Activated CD4-positive, alpha-beta T cell treated with anti-CD3 and anti-CD28 coated beads for 36 hours (primary cell): ENCODE measurements at places on chromosomes 3 and 15.

DNA sequence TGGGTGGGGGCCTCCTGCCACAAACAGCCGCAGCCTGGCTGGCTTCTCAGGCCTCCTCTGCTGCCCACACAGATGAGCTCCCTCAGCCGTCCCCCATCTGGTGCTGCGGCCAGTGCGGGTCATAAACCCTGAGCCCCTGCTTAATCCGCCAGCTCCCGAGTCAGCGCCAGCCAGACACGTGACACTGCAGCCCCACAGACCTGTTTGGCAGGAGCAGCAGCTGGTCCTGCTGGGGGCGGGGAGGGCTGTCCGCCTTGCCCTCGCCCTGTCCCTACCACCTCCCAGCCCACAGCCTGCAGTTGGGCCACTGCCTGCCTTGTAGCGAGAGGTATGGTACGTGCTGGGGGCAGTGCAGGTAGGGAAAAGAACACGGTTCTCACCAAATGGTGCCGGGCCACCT, 86.2 kb downstream of the IQSEC1 start:
- H3K27me3 ChIP-seq = no peaks in the 10 kb centered on the region
- H3K4me3 ChIP-seq = no peak overlapping the region
- peaks cover 36% of the 10 kb centered on the region for H3K4me1 ChIP-seq
- H3K36me3 ChIP-seq = peaks cover 3% of the 10 kb centered on the region

DNA sequence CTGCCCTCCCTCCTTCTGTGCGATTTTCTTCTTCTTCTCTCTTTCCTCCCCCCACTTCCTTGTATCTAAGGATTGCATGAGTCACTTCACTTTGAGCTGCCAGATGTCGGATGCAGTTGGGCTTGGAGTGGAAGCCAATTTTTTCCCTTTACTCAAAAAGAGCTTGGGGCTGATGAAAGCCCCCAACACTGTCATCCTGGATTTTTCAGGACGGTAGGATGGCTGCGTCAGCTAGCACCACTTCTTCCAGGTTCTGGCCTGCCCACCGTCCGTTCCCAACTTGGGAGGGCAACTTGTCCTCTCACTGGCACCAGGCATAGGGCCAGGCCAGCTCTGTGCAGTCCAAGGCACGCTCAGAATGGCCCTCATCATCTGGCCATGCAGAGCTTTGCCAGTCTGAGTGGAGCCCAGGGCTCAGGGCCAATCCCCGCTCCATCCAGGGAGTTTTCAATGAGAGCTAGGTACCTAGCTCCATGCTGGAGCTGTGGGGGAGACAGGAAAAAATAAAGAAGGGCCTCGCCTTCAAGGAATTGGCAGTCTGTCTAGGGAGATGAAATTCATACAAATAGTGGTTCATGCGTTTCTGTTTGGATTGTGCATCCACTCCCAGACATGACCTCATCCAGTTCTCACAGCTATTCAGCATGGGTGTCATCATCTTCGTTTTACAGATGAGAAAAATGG, 47.7 kb upstream of the INSYN1 start:
- no peak overlapping the region for H3K27ac ChIP-seq
- H3K36me3 ChIP-seq = no peaks in the 10 kb centered on the region
- H3K27me3 ChIP-seq = peaks cover 3% of the 10 kb centered on the region
- DNase-seq = no peak
- H3K4me3 ChIP-seq = no peak overlapping the region
- H3K4me1 ChIP-seq = no peaks in the 10 kb centered on the region

- peaks cover 9% of the 10 kb centered on the region for H3K27me3 ChIP-seq
- no peaks in the 10 kb centered on the region for H3K36me3 ChIP-seq
- H3K27ac ChIP-seq = no peak overlapping the region
- H3K4me1 ChIP-seq = no peaks in the 10 kb centered on the region
- no peak for DNase-seq
These were observed 10.1 kb upstream of the C3orf22 start for GRCh38 chr3:126568776-126569342.

- peaks cover 26% of the 10 kb centered on the region for H3K4me1 ChIP-seq
- H3K36me3 ChIP-seq = peaks cover 43% of the 10 kb centered on the region
- H3K27ac ChIP-seq = peak overlapping the region; percentile 100
- H3K27me3 ChIP-seq = no peaks in the 10 kb centered on the region
- peak overlapping the region; percentile 100 for H3K4me3 ChIP-seq
These were observed 777 bp upstream of the EIF4A2 start for GRCh38 chr3:186782542-186783057.

DNA sequence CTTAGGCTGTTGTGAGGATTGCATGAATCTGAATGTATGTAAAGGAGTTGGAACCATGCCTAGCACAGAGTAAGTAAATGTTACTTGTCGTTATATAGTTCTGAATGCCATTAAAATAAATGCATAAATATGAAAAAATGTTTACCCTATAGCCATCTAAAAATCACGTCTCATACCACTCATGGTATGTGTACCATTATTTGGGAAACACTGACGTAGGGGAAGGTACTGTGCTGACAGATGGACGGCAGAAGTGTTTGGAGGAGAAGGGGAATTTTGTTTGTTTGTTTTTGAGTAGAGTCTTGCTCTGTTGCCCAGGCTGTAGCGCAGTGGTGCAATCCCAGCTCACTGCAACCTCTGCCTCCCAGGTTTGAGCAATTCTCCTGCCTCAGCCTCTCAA, 30.5 kb upstream of the PDZRN3 start:
- no peaks in the 10 kb centered on the region for H3K27me3 ChIP-seq
- H3K36me3 ChIP-seq = no peaks in the 10 kb centered on the region
- no peak overlapping the region for H3K4me3 ChIP-seq
- H3K4me1 ChIP-seq = no peaks in the 10 kb centered on the region
- DNase-seq = no peak

GRCh38 chr3:140898340-140899180, 43.1 kb upstream of the SLC25A36 start:
- no peaks in the 10 kb centered on the region for H3K4me1 ChIP-seq
- no peak overlapping the region for H3K4me3 ChIP-seq
- peak; percentile 11 for DNase-seq
- H3K36me3 ChIP-seq = no peaks in the 10 kb centered on the region
- no peak overlapping the region for H3K27ac ChIP-seq

GRCh38 chr3:120983321-120983665, 75.3 kb downstream of the STXBP5L start:
- H3K36me3 ChIP-seq = no peaks in the 10 kb centered on the region
- DNase-seq = no peak
- peaks cover 4% of the 10 kb centered on the region for H3K27me3 ChIP-seq
- no peak overlapping the region for H3K4me3 ChIP-seq
- H3K4me1 ChIP-seq = no peaks in the 10 kb centered on the region

DNA sequence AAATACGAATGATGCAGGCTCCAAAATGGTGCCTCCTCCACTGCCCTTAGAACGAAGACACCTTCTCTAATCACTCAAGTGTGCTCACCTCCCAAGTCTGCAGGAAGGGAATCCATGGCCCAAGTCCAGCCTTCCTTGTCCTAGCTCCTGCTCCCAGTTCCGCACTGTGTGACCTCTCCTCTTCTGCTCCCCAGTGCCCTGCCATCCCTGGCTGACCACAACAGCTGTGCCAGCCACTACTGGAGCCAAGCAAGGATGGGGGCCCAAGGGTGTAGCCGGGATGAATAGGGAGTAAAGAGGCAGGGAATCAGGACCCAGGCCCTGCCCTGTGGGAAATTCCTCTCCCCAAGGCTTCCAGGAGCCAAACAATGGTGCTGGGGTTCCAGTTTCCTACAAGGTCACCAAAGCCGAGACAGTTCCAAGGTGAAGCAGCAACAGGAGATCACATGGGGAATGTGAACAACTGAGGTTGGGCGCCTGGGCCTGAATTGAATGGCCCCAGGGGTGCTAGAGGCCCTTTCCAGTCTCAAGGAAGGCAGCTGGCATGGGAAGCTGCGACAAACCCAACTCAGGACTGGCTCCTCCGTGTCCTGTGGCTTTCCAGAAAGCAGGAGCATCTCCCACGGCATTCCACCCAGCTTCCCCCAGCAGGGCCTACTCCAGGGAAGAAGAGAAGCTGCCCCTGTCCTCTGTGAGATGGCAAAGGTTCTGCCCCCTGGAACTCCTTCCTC, 20.2 kb downstream of the SEMA7A start:
- H3K4me1 ChIP-seq = peaks cover 7% of the 10 kb centered on the region
- no peak for DNase-seq
- no peak overlapping the region for H3K4me3 ChIP-seq
- H3K27ac ChIP-seq = no peak overlapping the region

- H3K4me3 ChIP-seq = no peak within 1 kb of the TSS
- H3K27me3 ChIP-seq = peaks cover 45% of the 10 kb centered on the region
- no peaks in the 10 kb centered on the region for H3K36me3 ChIP-seq
- no peak within 1 kb of the TSS for H3K27ac ChIP-seq
These were observed at the start of gene CLSTN2 for GRCh38 chr3:139935016-139935865. Gene CLSTN2 (plus strand): TSS chr3:139935185.

DNA sequence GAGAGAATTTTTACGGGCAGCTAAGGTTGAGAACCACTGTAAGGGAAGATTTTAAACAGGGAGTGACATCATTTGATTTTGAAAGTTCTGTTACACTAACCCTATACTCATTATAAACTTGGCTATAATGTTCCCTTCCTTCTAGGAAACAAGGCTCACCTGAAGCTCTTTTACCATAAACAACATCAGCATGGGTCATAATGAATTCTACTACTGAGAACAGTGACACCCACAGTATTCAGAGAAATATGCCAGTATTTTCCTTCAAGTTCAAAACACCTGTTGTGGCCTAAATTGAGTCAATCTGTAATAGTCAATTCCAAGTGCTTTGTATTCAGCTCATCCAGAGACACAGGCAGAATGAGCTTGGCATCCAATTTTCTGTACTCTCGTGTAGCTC, 175.3 kb upstream of the STT3B start:
- no peak for DNase-seq
- no peak overlapping the region for H3K4me3 ChIP-seq
- H3K27me3 ChIP-seq = no peaks in the 10 kb centered on the region

DNA sequence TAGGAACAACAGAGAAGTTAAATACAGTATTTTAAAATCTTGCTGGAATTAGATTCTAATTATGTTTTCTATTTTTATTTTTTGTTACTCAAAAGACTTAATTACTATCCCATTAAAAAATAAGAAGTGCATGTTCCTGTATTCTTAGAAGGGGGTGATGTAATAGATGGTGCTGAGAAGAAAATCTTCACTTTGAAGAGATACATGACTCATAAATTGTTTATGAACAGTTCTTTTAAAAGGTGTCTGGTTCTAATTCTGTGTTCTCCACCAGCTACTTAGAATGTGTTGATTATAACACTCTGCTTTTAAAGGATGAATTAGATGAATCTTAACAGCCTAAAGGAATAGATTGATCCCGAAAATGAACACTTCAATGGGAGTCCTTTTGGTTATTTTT, 8.2 kb downstream of the RCN2 start:
- H3K4me3 ChIP-seq = no peak overlapping the region
- no peak for DNase-seq
- peaks cover 24% of the 10 kb centered on the region for H3K36me3 ChIP-seq
- no peaks in the 10 kb centered on the region for H3K27me3 ChIP-seq

GRCh38 chr3:38723569-38724391, 74.3 kb upstream of the SCN5A start:
- H3K36me3 ChIP-seq = no peaks in the 10 kb centered on the region
- no peak overlapping the region for H3K27ac ChIP-seq
- no peak for DNase-seq
- no peak overlapping the region for H3K4me3 ChIP-seq
- H3K4me1 ChIP-seq = no peaks in the 10 kb centered on the region

GRCh38 chr3:168839653-168840052, 743.9 kb upstream of the GOLIM4 start:
- no peak overlapping the region for H3K4me3 ChIP-seq
- DNase-seq = no peak
- H3K36me3 ChIP-seq = no peaks in the 10 kb centered on the region

- no peak overlapping the region for H3K27ac ChIP-seq
- no peak overlapping the region for H3K4me3 ChIP-seq
- DNase-seq = no peak
- no peaks in the 10 kb centered on the region for H3K27me3 ChIP-seq
- H3K36me3 ChIP-seq = no peaks in the 10 kb centered on the region
- peaks cover 10% of the 10 kb centered on the region for H3K4me1 ChIP-seq
These were observed 84.7 kb downstream of the NCEH1 start for GRCh38 chr3:172626021-172626640.

DNA sequence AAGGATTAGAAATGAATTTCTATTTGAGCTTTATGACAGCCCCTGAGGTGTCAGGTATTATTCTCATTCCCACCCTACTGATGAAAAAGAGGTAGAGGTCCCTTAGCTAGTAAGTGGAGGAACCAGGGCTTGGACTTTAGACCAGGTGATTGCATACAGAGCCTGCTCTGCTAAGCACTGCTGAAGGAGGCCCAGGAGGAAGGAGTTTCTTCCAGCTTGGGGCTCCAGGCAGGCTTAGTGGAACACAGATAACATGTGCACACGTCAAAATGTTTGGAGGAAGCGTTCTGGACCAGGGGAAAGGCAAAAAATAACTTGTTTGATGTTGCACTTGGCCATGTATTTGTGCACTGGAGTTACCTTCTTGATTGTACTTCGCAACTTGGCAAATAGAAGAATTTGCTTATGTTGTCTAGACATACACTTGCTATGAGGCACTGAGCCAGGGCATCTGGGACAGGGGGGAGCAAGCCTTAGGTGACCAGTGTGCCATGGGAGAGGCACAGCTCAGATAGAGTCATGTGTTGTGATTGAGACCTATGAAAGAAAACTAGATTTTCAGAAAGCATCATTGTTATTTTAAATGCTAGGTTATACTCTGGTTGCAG, 22.4 kb downstream of the IFT122 start:
- H3K27ac ChIP-seq = no peak overlapping the region
- H3K36me3 ChIP-seq = peaks cover 2% of the 10 kb centered on the region
- no peaks in the 10 kb centered on the region for H3K4me1 ChIP-seq
- H3K4me3 ChIP-seq = no peak overlapping the region

DNA sequence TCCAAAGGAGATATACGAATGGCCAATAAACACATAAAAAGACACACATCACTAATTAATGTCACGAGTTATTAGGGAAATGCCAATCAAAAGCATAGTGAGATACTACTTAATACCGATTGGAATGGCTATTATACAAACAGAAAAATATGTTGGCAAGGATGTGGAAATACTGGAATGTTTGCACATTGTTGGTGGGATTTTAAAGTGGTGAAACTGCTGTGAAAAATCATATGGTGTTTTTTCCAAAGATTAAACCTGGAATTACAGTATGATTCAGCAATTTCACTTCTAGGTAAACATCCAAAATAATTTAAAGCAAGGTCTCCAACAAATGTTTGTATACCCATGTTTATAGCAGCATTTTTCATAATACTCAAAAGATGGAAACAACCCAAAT, 765.5 kb downstream of the VGLL3 start:
- H3K4me1 ChIP-seq = no peaks in the 10 kb centered on the region
- no peak overlapping the region for H3K4me3 ChIP-seq
- H3K27ac ChIP-seq = no peak overlapping the region
- no peaks in the 10 kb centered on the region for H3K36me3 ChIP-seq
- DNase-seq = no peak
- no peaks in the 10 kb centered on the region for H3K27me3 ChIP-seq

- H3K27me3 ChIP-seq = no peaks in the 10 kb centered on the region
- no peak overlapping the region for H3K27ac ChIP-seq
- no peak overlapping the region for H3K4me3 ChIP-seq
These were observed 150.5 kb upstream of the ZNF385D start for GRCh38 chr3:21901484-21901883.

- DNase-seq = peak; percentile 13
- peaks cover 32% of the 10 kb centered on the region for H3K27me3 ChIP-seq
- no peak within 1 kb of the TSS for H3K27ac ChIP-seq
These were observed at the start of gene RBPMS2 for GRCh38 chr15:64775551-64776401. Gene RBPMS2 (minus strand): TSS chr15:64775589. CDS start chr15:64775319, 270 bp downstream.

GRCh38 chr3:136366289-136366688, 116.1 kb downstream of the PCCB start:
- no peak for DNase-seq
- H3K27ac ChIP-seq = no peak overlapping the region
- H3K36me3 ChIP-seq = peaks cover 21% of the 10 kb centered on the region
- H3K27me3 ChIP-seq = no peaks in the 10 kb centered on the region

GRCh38 chr3:74582982-74583381, 31.5 kb downstream of the CNTN3 start:
- H3K27ac ChIP-seq = no peak overlapping the region
- H3K36me3 ChIP-seq = no peaks in the 10 kb centered on the region
- DNase-seq = no peak
- H3K4me1 ChIP-seq = no peaks in the 10 kb centered on the region
- no peaks in the 10 kb centered on the region for H3K27me3 ChIP-seq
